ENCODE measurements at places on chromosomes 3 and 15. TPM values are rescaled to one million over a fixed set of nuclear protein-coding genes. Genes with fewer than 3 reads are reported as not detected.

GRCh38 chr3:146554151-146554760 lies 9.8 kb upstream of the PLSCR1 start:
- no peak for DNase-seq

- DNase-seq = no peak
These were observed 5.1 kb downstream of the APBA2 start for GRCh38 chr15:28890711-28891495.

Gene CCDC54
- total RNA-seq = not detected

GRCh38 chr3:125212091-125212508 lies 448 bp downstream of the SLC12A8 start:
- no peak for DNase-seq

- no peak for DNase-seq
These were observed 7.1 kb upstream of the FMN1 start for GRCh38 chr15:33201491-33202231.

Data from ovary (tissue), 10 donors.